ENCODE measurements at places on chromosomes 3 and 15.
A peak's percentile ranks its signal among the peaks of the same experiment; 100 is the strongest.

- no peak for DNase-seq
Measured at GRCh38 chr15:35289024-35289617, 204.0 kb upstream of the NANOGP8 start.

- DNase-seq: no peak
Measured at GRCh38 chr3:30341851-30342250, 264.6 kb upstream of the TGFBR2 start.

- no peak for DNase-seq
Measured at GRCh38 chr15:53389271-53390037, 370.0 kb downstream of the WDR72 start.

GRCh38 chr3:54897028-54897711 is 30.7 kb downstream of the LRTM1 start:
- DNase-seq: no peak

- no peak for DNase-seq
Measured at GRCh38 chr3:98038286-98038685, 3.2 kb upstream of the GABRR3 start.

- no peak for DNase-seq
Measured at GRCh38 chr3:181855825-181856224, 144.1 kb downstream of the SOX2 start.

GRCh38 chr3:101988596-101988995 is 139.3 kb downstream of the NFKBIZ start:
- DNase-seq: no peak

DNA sequence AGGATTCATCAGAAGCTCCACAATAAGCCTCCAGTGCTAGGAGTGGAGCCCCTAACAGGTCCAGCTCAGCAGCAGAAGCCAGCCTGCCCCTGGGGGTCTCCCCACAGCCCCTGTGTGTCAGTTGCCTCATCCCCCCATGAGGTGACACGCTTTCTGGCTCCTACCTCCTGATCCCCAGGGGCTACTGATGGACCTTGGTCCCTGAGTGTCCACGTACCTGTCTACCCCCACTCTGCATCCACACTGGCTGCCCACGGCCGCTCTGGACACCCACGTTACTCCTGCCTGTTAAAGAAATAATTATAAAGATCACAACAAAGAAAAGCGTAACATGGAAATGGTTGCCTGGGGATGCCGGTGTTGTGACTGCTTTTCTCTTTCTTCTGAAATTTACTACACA is 143.1 kb downstream of the CHSY1 start:
- DNase-seq: no peak

GRCh38 chr15:29134641-29135308 is 134.8 kb downstream of the NSMCE3 start:
- no peak for DNase-seq

DNA sequence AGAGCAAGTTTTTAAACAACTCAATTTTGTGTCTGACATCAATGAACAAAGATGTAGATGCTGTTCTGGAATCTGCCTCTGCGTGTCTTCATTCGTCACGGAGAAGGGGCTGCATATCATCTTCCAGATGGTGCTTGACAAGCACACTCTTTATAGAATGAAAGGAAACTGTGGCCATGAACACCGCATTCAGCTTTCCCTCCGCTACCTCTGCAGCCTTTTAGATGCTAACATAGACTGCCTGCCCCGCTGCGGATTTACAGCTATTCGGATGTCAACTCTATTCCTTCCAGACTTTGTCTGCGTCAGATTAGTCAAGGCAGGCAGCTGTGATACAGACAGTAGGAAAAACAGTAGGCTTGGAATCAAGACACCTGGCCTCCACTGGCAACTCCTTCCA is 232.9 kb downstream of the TJP1 start:
- no peak for DNase-seq

DNA sequence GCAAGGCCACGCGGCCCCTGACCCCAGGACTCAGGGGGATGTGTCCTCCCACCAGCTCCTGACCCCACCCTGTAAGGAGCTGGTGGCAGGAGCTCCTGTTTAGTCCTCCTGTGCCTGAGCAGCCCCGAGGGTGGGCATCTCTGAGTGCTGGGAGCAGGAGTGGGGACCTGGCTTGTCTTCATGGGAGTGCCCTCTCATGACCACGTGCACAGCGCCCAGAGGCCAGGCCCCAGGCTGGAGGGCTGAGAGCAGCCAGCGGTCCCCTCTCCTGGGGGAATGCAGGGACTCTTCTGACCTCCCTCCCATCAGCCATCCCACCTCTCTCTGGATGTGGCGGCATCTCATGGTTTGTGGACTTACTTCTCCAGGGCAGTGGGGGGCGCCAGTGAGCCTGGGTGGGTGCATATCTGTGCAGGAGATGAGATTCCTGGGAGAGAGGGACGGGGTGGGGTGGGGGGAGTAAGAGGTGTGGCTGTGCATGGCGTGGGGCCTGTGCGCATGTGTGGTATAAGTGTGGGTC is 205.6 kb downstream of the TBC1D2B start:
- DNase-seq: no peak

DNA sequence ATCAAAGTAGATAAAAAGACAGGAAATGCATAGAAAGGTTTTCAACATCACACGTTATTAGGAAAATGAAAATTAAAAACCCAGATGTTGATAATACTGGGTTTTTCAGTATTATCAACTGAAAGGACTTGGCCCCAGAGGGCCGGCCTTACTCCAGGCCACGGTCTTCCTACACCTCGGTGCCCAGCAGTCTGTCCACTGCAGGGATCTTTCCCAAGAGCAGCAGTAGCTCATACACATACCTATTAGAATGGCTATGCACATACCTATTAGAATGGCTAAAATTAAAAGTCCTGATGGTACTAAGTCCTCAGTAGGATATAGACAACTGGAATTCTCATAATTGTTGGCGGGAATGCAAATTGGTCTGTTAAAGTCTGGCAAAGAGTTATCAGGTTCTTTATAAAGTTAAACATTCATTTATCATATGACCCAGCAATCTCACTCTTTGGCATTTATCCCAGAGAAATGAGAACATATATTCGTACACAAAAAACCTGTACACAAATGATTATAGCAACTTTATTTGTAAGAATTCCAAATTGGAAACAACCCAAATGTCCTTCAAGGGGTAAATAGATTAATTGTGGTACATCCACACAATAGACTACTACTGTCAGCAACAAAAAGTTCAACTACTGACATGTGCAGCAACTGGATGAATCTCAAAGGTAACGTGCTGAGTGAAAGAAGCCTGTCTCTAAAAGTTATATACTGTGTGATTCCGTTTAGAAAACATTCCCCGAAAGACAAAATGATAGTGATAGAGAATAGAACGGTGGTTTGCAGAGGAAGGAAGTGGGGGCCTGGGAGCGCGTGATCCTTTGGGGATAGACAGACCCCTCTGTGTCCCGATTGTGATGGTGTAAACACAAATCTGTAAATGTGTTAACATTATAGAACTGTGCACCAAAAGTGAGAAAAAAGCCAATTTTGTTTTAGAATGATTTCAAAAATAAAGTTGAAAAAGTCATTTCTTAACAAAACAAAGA is 62.3 kb downstream of the MCTP2 start:
- DNase-seq: no peak

DNA sequence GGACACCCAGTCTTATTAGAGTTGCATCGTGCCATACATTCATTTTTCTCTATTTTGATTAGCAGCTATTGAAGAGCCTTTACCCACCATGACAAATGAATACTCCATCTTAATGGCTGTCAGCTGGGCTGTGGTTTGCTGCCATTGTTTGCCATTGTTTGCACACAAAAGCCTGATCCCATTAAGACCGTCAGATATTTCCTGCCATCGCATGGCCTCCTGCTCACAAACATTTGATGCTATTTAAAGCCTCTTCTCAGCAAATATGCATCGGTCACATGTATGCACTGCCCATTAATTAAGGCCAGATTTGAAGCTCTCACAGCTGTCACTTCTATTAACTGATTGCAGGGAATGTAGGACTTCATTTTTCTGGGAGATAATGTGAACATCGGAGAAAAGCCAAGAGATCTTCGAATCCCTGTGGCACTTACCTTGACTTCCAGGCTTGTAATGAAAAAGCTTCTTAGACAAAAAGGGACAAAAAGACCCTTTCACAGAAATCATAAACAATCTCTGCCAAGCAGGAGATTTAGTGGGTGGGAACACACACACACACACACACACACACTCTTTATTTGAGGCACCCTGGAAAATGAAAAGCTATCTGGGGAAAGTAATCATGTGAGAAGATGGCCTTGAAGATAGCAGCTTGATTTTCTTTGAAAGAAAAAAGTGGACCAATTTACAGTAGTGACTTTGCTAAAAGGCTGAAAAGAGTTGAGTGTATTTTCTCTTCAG is 175.4 kb upstream of the NR2E3 start:
- DNase-seq: peak; percentile 31

DNA sequence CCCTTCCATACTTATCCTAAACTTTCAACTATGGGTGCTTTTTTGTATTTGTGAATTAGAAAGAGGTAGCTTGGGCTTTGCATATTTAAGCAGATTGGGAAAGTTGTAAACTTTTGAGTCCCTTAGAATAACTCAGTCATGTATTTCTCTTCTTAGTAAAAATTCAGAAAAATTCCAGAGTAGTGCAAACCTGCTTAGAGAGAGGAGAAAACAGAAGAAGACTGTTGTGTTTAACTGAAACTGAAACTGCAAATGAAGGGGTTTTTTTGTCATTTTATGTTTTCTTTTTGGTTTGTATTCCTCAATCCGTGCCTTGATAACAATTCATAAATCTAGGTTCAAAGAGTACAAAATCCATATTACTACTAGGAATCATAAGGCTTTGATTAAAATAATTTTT is 31.3 kb downstream of the CD200 start:
- no peak for DNase-seq

- DNase-seq: no peak
Measured at GRCh38 chr3:34183114-34183513, 384.7 kb downstream of the PDCD6IP start.

GRCh38 chr3:17006132-17006852 is 121.5 kb downstream of the PLCL2 start:
- DNase-seq: no peak

GRCh38 chr3:28103861-28104260 is 137.6 kb upstream of the CMC1 start:
- DNase-seq: no peak

DNA sequence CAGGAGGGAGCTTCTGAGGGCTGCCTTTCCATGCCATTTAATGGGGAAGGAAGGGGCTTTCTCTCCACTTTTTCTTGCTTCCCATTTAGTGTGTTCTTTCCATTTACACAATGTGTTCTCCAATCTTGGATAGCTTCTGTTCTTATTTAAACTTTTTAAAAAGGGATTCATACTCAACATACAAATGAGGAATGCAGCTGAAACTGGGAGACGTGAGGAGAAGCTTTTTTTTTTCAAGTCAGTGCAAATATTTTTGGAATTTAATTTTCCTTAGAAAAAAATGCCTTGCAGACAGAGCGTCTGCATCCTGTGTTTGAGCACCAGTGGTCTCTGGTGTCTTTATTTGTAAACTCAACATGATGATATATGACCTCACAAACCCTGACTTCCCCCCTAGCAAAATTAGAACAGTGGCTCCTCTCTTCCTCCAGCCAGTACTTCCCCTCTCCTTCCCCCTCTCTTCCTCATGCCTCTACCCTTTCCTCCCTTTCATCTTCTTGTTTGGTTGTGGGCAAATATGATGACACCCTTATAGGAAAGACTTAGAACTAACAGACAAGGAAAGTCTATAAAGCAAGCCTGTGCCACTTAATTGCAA is 48.1 kb upstream of the PCSK6 start:
- no peak for DNase-seq

- DNase-seq: peak; percentile 13
Measured at GRCh38 chr3:71652781-71653413, 69.4 kb upstream of the FOXP1 start.

DNA sequence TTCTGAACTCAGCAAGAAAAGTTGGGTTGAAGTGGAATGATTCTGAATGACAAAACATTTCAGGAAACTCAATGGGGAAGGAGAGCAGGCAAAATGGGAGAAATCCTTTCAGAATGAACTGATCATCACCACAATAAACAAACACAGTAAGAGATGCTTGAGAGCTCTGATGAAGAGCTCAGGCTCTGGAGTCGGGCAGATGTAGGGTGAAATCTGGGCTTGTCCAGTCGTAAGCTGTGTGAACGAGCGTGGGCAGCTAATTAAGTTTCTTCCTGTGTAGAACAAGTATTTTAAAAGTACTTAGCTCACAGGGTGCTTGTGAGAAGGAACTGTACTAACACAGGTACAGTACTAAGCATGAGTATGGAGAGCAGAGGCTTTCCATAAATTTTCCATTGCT is 406.2 kb downstream of the FOXP1 start:
- DNase-seq: peak; percentile 32
